ENCODE measurements at places on chromosomes 11 and 22.

DNA sequence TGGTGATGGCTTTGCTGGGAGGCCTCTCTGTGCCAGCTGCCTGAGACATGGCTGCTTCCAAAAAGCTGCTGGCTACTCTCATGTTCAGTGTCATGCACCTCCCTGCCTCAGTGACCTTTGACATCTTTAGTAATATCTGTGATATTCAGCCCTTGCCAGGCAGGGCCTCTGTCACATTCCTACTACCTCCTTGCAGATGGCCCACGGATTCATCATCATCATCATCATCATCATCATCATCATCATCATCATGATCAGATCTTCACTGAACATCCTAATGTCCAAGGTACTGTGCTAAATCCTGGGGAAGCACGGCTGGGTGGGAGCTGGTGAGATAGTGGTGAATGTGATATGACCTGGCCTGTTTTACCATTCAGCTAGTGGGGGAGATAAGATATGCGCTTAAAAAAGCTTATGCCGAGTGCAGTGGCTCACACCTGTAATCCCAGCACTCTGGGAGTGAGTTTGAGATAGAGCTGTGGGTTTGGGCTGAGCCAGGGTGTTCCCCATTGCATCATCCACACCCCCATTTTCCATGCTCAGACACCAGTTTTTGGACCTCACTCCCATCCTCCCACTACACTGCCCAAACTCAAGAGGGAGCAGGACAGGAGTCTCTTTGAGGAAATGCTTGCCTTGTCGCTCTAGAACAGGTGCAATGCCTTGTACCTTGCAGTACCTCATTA, 17.1 kb upstream of the TMPRSS13 start:
- DNase-seq, result no peak

- DNase-seq, result no peak
Observed at GRCh38 chr11:115919341-115920091, 415.3 kb upstream of the CADM1 start.

GRCh38 chr11:70203751-70204465, 812 bp downstream of the FADD start:
- DNase-seq, result no peak

DNA sequence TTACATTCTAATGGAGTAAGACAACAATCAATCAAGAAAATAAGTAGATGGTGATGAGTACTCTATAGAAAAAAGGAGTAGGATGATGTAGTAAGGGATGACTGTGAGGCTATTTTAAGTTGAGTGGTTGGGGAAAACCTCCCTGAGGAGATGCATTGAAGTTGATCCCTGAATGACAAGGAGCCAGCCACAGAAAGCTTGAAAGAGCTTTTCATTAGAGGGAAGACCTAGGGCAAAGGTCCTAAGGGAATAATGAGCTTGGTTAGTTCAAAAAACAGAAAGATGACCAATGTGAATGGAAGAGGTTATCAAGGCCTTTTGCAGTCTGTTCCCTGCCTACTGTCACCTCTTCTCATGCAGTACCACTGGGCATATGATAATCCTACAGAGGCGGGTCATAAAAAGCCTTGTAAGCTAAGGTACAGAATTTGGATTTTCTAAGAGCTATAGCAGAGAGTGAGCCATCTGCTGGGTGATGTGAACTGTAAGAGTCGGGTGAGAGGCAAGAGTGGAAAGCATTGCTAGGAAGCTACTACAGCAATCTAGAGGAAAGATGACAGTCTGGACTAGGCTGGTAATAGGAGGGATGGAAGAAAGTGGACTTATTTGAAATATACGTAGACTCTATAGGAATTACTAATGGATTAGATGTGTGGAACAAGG, 3.1 kb downstream of the PPP2R1B start:
- DNase-seq, result no peak

- no peak for DNase-seq
Observed at GRCh38 chr22:36662981-36663380, 40.6 kb downstream of the CACNG2 start.

GRCh38 chr11:121557348-121557747, 104.6 kb upstream of the SORL1-AS1 start:
- DNase-seq, result no peak

- DNase-seq, result no peak
Observed at GRCh38 chr11:94521684-94522083, 9.4 kb downstream of the C11orf97 start.

- no peak for DNase-seq
Observed at GRCh38 chr11:92199991-92200390, 24.6 kb upstream of the FAT3 start.

- no peak for DNase-seq
Observed at GRCh38 chr11:127445476-127445875, 444.9 kb upstream of the KIRREL3 start.

- no peak for DNase-seq
Observed at GRCh38 chr11:113363406-113363805, 24.2 kb upstream of the ANKK1 start.

- DNase-seq, result no peak
Observed at GRCh38 chr11:66888282-66888681, 31.4 kb downstream of the LRFN4 start.

DNA sequence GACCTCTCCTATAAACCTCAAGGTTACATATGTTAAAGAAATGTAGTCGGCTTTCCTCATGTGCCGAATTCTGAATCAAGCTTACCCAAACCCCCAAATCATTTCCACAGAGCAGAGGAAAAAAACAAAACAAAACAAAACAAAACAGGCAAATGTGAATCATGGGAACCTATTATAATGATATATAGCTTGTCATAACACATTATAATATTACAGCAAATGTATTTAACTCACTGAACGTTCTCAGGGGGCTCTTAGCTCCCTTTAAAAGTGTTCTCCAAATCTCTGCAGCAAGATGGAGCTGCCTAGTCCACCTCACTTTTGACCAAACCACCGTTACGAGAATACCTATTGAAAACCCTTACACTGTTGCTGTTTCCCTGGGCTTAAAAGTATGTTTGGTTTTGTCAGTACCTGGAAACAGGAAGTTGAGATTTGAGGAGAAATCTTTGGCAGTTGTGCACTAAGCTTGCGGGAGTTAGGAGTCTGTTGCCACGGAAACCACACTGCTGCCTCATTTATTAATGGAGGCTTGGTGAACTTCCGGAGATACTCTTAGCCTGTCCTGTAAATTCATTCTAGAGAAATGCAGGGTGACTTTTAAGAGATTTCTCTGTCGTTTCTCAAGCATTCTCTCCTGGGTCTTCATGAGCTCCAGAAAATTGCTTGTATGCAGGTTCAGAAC, 167.0 kb upstream of the RASSF10 start:
- DNase-seq, result peak; percentile 82

DNA sequence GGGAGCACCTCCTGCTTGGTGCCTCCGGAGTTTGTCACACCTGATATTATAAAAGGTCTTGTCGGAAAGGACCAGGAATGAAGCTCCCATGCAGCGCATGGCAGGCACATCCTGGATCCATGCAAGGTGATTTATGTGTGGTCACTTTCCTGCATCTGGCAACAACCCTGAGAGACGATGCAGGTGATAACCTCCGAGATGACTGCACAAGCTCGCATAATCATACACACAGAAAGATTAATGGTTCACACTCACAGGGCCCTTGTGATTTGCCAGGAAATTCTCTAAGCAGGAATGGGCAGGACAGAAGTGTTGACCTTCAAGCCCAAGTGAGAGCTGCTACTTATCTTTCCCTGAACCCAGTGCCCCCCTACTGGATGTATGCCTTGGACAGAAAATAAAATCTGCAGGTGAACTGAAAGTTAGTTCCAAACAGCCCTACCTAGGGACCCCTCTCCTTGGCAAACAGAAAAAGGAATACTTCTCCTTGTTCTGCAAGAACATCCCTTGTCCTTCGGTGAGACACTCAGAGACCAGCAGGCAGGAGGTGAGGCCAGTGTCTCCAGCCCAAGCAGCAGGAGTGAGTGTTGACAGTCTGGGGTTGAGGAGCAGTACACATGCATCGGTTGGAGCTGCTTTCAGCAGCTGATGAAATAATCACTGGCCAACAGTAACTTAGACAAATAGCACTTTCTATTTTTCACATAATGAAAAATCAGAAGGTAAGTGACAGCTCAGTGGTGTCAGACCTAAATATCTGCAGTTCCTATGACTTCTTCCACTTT, 619.4 kb upstream of the B3GAT1 start:
- DNase-seq, result no peak

GRCh38 chr22:20967697-20968211, 699 bp downstream of the AIFM3 start:
- no peak for DNase-seq

- no peak for DNase-seq
Observed at GRCh38 chr11:102560555-102561011, 30.0 kb upstream of the MMP7 start.

GRCh38 chr22:43299736-43300135, 43.4 kb downstream of the SCUBE1 start:
- no peak for DNase-seq

GRCh38 chr11:24155792-24156191, 341.1 kb upstream of the LUZP2 start:
- no peak for DNase-seq

DNA sequence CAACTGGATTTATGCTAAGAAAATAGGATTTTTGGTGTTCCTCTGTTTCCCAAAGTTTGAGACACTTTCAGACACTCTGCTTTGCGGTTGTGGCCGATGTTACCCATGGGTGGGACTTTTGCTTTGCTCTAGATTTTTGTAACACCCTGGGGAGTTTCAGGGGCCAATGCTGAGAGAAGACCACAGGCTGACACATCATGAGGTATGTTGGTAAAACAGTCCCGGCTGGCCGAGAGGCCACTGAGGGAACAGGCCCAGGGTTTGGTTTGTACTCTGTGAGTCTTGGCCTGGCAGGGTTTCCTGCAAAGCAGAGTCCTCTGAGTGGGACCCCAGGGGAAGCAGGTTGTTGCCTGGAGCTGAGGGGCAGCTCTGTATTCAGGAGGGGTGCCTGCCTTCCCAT, 78.5 kb upstream of the PITPNB start:
- no peak for DNase-seq

DNA sequence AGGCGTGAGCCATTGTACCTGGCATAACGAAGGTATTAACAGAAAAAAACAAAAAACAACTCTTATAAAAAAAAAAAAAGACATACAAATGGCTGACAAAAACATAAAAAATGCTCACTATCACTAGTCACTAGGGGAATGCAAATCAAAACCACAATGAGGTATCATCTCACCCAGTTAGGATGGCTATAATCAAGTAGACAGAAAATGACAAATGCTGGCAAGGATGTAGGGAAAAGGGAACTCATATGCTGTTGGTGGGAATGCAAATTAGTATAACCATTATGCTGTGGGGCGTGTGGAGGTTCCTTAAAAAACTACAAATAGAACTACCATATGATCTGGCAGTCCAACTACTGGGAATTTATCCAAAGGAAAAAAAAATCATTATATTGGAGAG, 17.0 kb downstream of the THY1 start:
- no peak for DNase-seq

DNA sequence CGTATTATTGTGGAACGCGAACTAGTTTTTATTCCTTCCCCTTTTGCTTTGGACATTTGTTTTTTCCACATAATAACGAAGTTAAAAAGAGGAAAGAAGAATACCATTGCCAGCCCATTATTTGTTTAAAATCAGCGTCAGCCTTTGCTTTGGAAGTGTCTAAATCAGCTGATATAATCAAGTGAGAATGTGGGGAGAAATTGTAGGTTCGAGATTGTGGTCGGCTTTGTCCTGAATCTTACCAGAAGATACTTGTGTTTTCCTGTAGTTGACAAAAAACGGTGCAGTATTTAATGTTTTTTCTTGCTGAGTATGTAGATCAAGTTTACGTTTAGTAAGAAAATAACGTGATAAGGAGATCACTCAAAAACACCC, 935 bp downstream of the ZNF143 start:
- DNase-seq, result peak; percentile 19

DNA sequence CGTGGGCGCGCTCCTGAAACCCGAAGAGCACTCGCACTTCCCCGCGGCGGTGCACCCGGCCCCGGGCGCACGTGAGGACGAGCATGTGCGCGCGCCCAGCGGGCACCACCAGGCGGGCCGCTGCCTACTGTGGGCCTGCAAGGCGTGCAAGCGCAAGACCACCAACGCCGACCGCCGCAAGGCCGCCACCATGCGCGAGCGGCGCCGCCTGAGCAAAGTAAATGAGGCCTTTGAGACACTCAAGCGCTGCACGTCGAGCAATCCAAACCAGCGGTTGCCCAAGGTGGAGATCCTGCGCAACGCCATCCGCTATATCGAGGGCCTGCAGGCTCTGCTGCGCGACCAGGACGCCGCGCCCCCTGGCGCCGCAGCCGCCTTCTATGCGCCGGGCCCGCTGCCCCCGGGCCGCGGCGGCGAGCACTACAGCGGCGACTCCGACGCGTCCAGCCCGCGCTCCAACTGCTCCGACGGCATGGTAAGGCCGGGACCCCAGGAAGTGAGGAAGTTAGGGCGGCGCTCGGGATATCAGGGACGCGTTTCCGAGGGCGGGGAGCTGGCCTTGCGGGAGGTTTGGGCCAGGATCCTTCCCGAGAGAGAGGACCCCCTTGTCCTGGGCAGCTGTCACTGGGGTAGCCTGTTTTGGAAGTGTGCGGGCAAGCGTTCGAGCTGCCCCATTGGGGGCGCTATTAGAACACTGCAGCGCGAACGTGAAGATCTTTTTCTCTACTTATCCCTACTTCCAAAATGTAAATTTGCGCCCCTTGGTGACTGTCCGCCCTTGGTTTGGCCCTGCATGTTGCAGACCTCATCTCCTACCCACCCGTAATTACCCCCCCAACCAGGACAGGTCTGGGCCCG, 796 bp downstream of the MYOD1 start:
- DNase-seq, result peak; percentile 45

GRCh38 chr22:41844036-41844435, 11.1 kb downstream of the SREBF2 start:
- no peak for DNase-seq

- DNase-seq, result no peak
Observed at GRCh38 chr11:66084821-66085475, 14.9 kb downstream of the PACS1 start.

DNA sequence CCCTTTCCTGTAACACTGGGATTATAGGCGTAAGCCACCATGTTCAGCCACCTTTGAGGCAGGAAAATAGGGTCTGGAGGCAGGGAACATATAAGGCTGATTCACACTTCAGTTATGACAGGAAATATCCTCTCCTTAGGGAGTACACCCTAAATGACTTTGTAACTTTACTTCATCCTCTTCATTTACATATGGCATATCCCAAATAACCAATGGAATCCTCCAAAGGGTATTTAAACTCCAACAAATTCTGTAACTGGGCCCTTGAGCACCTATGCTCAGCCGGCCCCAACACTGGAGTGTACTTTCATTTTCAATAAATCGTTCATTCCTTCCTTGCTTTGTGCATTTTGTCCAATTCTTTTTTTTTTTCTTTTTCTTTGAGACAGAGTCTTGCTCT, 1.6 kb upstream of the KAT5 start:
- DNase-seq, result no peak

GRCh38 chr22:49528420-49528720, 299.3 kb downstream of the BRD1 start:
- no peak for DNase-seq

GRCh38 chr11:95121698-95122097, 32.1 kb downstream of the ENDOD1 start:
- DNase-seq, result peak; percentile 21

DNA sequence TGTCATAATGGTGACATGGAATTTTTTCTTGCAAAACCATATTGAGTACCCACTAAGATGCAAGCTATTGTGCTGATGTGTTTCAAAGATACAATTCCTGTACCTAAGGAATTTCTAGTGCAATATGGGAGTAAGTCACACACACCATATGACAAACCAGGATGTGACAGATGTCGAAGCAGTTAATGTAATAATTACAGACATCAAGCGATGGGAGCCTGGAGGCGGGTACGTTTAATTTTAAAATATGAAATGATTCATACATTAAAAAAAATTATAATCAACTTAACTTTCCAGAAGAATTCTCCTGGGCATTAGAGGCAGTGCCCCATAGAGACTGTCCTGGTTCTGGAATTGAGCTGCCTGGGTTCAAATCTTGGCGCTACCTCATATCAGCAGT, 6.0 kb downstream of the SYCE3 start:
- no peak for DNase-seq
